Fibroblast of skin of back (primary cell): ENCODE measurements at places on chromosomes 11 and 22.
A peak's percentile ranks its signal among the peaks of the same experiment; 100 is the strongest.

GRCh38 chr11:42075180-42075579 lies 615.7 kb upstream of the LRRC4C start:
- no peak for DNase-seq

DNA sequence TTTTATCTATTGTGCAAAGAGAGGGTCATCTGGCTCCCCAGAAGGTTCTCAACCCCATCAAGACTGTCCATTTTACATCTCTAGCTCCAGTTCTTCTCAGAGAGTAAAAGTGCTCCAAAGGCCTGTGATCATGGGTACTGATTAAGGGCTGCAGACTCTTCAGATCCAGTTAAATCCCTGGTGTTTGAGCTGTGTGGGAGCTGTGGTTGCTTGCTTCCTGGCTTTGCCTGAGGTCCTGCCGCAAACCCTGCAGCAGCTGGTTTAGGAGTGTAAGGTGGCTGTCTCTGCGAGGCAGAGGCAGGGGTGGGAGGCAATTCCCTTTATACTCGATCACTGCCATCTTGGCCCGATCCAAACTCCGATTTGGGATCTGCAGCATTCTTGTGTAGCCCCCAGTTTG lies 1.2 kb downstream of the MRPL17 start:
- no peak for DNase-seq

DNA sequence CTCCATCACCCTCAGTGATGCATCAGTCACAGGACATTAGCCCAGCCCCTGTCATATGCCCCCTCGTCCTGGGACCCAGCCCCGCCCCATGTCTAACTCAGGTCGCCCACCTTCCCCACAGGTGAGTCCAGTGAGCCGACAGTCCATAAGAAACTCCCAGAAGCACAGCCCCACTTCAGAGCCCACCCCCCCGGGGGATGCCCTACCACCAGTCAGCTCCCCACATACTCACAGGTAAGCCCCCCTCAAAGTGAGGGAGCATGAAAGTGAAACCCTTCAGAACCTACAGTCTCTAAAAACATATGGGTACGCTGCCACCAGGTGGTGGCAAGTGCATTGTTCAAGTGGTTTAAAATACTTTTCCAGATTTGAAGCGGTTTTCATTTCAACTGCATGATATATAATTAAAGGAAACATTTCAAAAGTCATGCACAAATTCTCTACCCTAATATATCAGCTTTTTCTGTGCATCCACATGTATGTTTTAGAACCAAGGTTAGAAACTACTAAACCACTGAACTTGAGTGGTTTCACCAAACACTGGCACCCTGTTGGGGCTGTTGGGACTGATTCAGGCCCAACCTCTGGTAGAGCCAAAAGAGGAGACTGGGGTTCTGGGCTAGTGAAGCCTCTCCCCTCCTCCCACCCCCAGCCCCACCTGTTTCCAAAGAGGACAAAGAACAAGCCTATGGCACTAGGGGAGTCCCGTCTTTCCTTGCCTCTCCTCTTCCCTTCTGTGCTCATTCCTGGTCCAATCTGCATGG lies 17.3 kb downstream of the EPS8L2 start:
- DNase-seq = peak; percentile 52

- no peak for DNase-seq
Observed at GRCh38 chr22:46536537-46537224, 739 bp downstream of the CELSR1 start.

- DNase-seq = peak; percentile 46
Observed at GRCh38 chr11:6968816-6969215, 42.6 kb downstream of the ZNF215 start.

DNA sequence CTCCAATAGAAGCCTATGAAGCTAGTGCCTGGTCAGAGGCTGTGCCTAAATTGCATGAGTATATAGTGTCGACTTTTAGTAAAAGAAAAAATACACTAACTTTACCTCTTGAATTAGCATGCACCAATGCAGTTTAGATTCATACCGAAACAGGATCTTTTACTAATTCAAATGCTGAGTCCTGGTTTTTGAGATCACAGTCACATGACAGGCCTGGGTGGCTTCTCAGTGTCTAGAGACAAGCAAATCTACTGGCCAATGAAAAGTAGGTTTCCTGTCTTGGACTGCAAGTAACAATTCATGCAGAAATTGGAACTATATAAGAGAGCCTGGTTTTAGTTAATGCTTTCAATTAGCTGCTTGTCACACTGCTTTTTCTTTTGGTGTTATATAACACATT lies 7.2 kb downstream of the ARHGEF12 start:
- no peak for DNase-seq

DNA sequence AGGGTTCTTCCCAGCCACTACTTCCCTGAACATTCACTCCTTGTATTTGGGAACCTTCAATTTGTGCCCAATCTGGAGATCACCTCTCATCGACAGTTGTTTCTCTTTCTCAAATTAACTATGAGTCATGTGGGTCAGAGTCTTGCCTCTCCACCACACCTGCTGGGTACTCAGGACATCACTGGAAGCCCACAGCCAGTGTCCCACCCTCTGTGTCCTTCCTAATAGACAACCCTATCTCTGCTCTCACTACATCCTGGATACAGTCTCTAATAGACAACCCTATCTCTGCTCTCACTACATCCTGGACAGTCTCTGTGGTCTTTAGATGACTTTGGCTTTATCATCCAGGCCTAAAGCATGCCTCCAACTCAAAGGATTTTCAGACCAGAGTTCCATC lies 70.1 kb downstream of the ARL14EP start:
- no peak for DNase-seq

- no peak for DNase-seq
Observed at GRCh38 chr11:44680982-44681597, 45.7 kb upstream of the TSPAN18 start.

- DNase-seq = peak; percentile 100
Observed at GRCh38 chr11:12075822-12076821, 34.3 kb upstream of the MICAL2 start.
